GM19239 (cell line): ENCODE measurements at places on chromosomes 3 and 15.

GRCh38 chr3:112818289-112818688 lies 28.4 kb downstream of the CD200R1L start:
- no peak for DNase-seq

- DNase-seq, result no peak
Measured at GRCh38 chr3:175737646-175738572, 878.8 kb downstream of the NAALADL2 start.

DNA sequence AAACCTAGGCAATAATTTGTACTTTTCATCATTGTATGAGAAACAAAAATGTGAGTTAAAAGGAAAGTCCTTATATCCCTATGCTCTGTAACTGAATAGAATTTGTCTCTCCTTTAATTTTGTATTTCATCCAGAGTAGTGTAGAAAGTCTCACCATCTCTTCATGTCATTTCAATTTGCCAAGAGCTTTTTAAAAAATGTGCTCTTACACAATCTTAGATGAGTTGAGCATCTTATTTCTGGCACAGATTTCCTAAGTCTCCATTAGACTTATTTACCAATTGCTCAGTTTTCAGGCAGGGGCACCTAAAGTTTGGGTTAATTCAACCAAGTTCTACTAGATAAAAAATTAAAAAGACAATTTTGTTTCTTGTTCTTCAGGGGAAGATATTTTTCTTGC lies 201.5 kb upstream of the RBMS3 start:
- DNase-seq, result no peak

DNA sequence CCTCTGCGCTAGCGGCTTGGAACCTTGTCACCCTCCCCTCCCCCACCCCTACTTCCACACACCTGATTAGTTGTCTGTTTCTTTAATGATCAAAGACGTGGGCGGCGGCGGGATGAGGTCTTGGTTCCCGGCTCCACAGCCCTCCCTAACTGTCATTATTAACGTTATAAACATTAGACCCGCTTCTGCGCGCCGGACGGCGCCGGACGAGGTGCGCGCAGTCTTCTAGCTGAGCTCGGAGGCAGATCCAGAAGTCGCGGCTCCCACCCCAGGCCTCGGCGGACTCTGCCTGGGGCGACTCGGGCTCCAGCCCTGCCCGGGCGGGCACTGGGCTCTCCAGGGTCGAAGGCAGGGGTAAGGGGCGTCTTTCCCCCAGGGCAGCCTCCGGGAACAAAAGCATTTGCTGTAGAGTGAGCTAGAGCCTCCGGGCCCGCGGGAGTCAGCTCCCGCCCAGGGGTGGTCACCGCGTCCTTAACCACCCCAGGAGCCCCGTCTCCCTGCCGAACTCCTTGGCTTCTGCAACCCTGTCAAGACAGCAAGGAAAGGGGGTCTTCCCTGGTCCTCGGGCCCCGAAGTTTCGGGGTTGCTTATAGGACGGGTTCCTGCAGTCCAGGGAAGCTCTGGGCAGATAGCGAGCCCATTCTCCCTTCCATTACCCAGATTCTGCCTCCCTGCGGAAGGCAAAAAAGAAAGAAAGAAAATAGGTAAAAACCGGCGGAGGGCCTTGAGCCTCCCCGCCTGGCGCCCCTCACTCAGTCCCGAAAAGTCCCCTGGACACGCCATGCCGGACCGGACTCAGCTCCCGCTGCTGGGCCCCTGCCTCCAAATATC lies 2.2 kb upstream of the ISLR2 start:
- no peak for DNase-seq

DNA sequence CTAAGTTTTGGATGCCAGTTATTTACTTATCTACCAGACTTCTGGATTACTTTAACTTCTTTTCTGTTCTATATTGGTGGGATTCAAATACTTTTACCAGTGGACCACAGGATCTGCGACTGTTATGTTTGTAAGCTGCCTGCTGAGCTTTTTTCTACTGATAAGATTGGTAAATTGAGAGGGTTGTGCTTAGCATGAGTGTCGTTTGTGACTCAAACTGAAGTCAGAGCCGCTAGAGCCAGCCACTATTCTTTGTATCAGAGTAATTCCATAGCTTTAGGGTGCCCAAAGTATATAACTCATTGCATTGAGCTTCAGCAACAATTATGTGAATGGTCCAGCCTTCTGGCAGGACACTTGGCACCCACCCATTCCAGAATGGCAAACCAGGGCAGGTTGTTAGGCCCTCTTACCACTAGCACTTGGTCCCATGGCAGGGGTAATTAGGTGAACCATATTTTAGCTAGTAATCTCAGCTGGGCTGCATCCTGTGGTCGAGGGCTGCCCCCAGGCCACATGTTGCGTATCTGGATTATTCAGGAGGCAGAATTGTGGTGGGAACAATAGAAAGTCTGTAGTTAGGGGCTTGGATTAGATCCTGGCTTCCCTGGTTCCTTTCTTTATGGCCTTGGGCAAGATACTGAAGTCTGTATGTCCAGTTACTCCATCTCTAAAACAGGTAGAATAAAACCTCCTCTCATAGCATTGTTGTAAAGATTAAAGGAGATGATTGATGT lies 6.0 kb downstream of the PLCL2 start:
- DNase-seq, result no peak

GRCh38 chr15:67809441-67809840 lies 15.9 kb upstream of the SKOR1 start:
- no peak for DNase-seq

DNA sequence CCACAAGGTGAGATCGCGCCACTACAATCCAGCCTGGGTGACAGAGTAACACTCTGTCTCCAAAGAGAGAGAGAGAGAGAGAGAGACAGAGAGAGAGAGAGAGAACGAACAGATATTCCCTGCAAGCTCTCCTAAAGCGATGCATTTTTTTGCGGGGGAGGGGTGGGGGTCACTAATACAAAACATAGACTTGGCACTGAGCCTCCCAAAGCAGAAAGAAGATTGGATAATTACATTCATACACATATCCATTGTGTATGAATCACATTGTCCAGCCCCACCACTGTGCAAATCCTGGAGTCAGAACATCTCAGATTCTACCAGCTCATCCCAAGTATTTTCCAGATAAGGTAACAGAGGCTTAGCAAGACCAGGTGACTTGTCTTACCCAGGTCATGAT lies 459.9 kb downstream of the MAGI1 start:
- no peak for DNase-seq
